ENCODE measurements at places on chromosomes 5 and 9. TPM values are rescaled to one million over a fixed set of nuclear protein-coding genes. Genes with fewer than 3 reads are reported as not detected.

GRCh38 chr5:169550227-169550626, 33.3 kb upstream of the SPDL1 start:
- DNase-seq = no peak

GRCh38 chr5:56055287-56055686, 60.5 kb upstream of the IL6ST start:
- no peak for DNase-seq

- DNase-seq = no peak
Measured at GRCh38 chr5:156272139-156272538, 54.8 kb upstream of the SGCD start.

DNA sequence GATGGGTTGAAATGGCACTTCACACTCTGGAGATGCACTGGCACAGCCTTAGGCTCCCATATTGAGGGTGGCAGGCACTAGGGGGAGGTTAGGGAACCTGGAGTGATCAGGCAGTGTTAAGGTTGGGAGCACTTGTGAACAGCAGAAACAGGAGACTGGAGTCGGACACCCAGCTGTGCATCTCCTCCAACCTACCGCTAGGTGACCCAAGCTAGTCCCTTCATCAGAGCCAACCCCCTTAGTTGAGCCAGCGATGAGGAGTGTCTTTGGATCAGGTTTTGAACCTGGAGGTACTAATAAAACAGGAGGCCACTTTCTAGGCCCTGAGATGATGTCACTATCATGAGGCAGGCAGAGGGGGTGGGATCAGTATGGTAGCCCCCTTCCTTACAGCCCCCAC, 1.7 kb downstream of the ACTL7B start:
- DNase-seq = no peak

DNA sequence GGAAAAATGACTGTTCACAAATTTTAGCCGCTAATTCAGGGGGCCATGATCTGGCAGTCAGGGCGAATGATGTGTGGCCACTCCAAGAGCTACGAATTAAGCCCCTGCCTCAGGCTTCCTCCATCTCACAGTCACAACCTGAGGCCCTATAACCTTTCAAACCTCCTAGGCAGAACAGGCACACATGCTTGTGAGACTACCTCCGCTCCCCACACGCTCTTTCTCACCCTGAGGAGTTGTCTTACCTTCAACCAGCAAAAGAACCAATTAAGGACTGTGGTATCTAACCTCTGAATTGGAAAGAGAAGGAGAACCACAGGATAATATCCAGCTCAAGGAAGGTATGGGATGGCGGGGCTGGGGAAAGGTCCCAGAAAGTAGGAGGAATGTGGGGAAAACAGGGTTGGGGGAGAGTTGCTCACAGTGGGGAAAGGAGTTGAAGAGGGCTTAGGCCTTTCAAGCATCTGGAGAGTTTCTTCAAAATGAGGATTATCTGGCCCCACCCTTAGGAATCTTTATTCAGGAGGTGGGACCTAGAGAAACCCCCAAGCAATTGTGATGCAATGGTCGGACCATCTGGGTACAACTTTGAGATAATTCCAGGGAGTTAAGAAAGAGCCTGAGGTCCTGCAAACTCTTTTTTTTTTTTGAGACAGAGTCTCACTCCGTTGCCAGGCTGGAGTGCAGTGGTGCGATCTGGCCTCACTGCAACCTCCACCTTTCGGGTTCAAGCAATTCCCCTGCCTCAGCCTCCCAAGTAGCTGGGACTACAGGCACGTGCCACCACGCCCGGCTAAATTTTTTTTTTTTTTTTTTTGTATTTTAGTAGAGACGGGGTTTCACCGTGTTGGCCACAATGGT, 5.5 kb downstream of the PCDH1 start:
- DNase-seq = no peak

GRCh38 chr9:98997604-98998003, 53.9 kb downstream of the COL15A1 start:
- DNase-seq = no peak

DNA sequence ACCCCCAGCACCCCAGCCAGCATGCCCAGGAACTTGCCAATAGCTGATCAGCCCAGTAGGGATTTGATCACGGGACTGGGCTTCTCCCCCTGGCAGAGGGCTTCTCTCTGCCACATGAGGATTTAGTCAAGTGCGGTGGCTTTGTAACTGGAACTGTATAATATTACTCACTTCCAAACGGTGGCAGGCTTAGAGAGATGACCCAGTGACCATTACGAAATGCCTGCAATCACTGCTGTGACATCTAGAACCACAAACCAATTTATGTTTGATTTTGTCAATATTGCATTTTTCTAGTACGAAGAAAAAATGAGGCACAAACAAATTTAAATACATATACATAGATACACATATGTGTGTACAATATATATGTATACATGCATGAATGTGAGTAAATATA, 192.1 kb downstream of the ERCC6L2 start:
- no peak for DNase-seq

DNA sequence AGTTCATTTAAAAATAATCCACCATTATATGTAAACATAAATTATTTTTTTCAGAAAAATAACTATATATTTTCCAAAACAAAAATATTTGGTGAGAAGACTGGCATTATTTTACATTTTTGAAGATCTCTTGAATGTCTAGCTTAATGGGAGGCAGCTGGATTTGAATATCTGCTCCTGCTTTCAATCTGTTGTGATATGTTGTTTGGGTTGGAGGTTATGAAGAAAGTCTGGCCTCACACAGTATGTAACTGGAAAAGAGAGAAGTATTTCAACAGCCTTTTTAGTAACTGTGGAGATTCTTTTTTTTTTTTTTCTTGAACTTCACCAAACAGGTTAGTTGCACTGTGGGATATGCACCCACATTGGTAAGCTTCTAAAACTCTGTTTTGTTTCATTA, 84.7 kb upstream of the SLIT3 start:
- DNase-seq = no peak

DNA sequence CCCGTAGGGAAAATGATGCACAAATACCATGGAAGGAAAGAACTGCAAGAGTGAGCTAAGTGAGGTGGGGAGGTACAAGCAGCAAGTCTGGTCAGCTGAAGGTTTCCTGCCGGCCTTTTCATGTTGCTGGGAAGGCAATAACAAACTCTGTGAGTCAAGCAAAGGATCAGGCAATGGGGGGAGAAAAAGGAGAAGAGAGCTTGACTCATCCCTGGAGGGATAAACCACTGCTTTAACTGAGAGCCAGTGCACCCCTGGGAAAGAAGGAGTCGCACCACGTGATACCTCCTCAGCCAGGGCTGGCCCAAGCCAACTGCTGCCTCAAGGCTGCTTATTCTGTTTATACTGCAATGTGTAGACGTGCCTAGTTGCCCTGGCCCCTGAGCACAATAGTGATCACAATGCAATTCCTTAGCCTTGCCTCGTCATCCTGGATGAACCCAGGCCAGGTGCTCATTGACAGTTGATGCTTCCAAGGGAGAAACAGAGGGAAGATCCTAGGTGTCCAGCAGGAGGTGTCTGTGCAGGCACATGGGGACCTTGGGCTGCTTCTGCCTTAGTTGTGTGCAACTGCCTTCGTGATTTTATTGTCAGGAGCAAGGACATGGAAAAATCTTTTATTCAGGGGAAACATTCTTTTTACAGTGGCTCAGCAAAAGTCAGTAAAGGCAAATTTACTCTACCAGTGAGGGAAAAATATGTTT, 203.0 kb upstream of the TUT7 start:
- DNase-seq = no peak

DNA sequence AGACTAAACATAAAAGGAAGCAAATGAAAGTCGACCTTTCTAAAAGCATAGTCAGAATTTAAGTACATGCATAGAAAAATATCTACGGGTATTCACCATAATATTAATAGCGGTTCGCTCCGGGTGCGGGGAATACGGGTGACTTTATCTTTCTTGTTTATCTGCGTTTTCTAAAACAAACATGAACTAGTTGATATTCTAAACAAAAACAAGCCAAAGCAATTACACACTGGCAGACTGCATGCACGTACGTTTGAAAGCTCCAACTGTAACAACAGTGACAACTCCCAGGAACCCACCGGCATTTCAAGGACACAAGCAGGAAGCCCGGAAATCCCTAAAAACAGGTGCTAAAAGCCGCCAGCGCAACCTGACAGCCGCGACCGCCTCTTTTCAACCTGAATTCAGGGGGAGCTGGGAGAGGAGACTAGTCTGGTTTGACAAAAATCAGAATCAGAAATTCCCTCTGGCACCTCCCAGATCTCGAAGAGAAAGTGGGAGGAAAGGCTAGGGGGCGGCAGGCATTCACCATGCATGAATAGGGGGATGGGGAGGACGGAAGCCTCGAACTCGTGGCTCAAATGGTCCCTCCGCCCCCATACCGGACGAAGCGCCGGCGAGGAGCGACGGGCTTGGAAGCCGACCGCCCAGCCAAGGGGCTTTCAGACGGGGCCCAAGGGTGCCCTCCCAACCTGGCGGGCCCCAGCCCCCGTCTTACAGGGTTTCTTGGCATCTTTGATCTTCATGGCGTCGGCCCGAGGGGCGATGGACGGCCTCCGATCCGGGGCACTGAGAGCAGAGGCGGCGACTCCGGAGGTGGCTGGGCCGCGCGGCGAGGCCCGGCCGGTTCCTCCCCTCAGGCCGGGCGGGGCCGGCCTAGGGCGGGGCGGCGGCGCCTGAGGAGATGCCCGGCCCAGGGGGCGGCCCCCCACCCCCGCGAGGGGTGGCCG, at the start of gene PANK3:
Gene PANK3 (minus strand): TSS at position 831 of the 950 bp plus-strand sequence. CDS start 85 bp downstream, at position 746.
- peak; percentile 70 for DNase-seq

DNA sequence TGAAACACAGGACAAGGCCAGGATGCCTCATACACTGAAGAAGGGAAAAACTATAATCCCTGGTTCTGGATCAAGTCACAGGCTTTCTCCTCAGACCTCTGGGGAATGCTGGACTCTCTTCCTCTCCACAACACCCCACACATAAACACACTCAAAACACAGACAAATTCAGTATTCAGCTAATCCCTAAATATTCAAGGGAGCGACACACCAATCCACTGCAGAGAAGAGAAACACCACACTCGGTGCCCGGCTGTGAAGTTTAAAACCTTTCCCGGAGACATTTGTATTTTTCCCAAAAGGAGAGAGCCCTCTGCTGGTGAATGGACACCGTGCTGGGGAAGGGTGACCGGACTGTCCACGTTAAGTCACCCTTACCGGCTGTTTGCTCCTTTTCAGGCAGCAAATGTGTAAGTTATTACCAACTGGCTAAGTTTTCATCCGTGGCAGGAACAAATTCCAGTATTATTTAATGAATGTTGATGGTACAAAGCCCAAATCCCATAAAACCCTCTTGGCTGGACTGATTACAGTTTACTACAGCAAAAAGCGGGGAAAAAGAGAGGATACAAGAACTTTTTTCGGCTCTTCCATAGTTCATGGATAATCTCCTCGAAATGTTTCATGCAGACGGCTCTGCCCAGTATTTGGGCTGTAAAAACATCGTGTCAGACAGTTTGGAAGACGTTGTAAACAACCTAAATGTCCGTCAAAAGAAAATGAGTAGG, 130.9 kb upstream of the SLC30A5 start:
- DNase-seq = peak; percentile 63

- DNase-seq = peak; percentile 50
Measured at GRCh38 chr5:149175346-149176105, 34.2 kb downstream of the ABLIM3 start.

DNA sequence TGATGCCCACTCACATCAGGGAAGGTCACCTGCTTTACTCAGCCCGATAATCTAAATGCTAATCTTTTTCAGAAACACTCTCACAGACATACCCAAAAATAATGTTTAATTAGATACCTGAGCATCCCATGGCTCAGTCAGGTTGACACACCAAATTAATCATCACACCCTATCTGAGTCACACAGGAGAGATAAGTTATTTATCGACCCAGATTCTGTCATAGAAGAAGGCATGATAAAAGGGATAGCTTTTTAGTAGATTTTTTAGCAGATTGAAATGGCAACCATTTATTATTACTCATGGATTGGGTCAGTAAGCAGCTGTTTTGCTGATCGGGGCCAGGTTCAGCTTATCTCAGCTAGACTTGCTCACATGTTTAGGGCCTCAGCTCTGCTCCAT, 97.8 kb upstream of the TYRP1 start:
- no peak for DNase-seq

DNA sequence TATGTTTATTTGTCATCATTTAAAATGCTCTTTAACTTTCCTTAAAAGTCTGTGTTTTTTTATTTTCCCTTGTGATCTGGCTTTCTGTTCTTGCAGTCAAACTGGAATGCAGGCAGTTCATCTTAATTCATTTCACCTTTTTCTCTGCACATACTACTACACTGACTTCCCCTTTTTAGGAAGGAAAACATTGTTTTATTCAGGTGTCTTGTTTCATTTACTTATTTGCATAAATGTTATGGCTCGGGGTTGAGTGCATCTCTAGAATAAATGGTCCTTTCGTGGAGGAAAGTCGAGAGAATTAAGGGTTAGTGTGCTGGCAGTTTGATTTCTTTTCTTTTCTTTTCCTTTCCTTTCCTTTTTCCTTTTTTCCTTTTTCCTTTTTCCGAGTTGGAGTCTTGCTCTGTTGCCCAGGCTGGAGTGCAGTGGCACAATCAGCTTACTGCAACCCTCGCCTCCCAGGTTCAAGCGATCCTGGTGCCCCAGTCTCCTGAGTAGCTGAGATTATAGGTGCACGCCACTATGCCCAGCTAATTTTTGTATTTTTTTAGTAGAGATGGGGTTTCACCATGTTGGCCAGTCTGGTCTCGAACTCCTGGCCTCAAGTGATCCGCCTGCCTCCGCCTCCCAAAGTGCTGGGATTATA, 76.0 kb upstream of the LRRC70 start:
- DNase-seq = no peak

- DNase-seq = no peak
Measured at GRCh38 chr5:115271295-115272050, 8.8 kb upstream of the PGGT1B start.

DNA sequence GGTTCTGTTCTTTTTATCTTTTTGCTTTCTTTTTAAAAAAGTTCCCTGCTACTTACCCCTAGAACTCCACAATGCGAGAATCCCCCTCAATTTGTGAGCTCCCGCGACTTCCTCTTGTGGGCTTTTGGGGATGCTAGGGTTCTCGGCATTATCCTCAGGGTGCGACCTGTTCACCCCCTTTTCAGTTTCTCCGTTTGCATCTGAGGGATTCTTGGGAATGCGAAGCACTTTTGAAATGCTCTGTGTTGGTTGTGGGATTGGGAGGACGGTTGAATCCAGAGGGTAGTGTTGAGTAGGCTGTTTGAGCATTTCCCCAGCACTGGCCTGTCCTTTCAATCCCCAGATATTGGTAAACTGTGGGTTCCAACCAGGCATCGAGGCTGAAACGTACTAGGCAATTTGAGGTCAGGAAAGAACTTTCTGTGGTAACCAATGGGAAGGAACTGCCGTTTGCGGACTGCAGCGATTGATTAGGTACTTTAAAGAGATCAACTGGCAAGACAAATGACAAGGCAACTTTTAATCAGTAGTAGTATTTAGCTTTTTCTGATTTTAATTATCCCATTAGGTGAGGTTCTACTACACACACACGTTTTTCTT, 415 bp downstream of the XRCC4 start:
- no peak for DNase-seq

- no peak for DNase-seq
Measured at GRCh38 chr9:77424993-77425392, 223.1 kb downstream of the GNA14 start.

SKP2 gene
- polyA plus RNA-seq = 39.7 TPM

CNTNAP3B gene
- 5.7 TPM for polyA plus RNA-seq

WNK2 gene
- polyA plus RNA-seq = 6.8 TPM

PRRT1B gene
- polyA plus RNA-seq = 9.0 TPM

SPEF2 gene
- 54.1 TPM for polyA plus RNA-seq

FBN2 gene
- 57.0 TPM for polyA plus RNA-seq

C5orf58 gene
- polyA plus RNA-seq = 0.36 TPM

NOXA1 gene
- polyA plus RNA-seq = 8.4 TPM

TRIM7 gene
- polyA plus RNA-seq = 0.24 TPM

MAPKAP1 gene
- 63.3 TPM for polyA plus RNA-seq

TMEM215 gene
- not detected for polyA plus RNA-seq
